ENCODE measurements at places on chromosomes 6 and 20.
A peak's percentile ranks its signal among the peaks of the same experiment; 100 is the strongest.

GRCh38 chr6:35091346-35092083 is 49.6 kb downstream of the TCP11 start:
- no peak for DNase-seq

DNA sequence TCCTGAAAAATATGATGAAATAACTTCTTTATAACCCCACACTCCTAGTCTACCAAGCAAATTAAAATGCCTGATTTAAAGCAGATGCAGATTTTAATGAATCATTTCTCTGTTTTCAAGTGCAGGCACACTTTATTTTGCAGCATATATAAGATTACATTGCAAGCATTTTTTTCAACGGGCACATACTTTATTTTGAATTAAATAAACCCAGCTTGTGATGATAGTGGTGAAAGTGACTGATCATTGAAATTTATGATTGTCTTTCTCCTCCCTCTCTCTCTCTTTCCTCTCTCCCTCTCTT is 12.2 kb upstream of the MOXD1 start:
- no peak for DNase-seq

DNA sequence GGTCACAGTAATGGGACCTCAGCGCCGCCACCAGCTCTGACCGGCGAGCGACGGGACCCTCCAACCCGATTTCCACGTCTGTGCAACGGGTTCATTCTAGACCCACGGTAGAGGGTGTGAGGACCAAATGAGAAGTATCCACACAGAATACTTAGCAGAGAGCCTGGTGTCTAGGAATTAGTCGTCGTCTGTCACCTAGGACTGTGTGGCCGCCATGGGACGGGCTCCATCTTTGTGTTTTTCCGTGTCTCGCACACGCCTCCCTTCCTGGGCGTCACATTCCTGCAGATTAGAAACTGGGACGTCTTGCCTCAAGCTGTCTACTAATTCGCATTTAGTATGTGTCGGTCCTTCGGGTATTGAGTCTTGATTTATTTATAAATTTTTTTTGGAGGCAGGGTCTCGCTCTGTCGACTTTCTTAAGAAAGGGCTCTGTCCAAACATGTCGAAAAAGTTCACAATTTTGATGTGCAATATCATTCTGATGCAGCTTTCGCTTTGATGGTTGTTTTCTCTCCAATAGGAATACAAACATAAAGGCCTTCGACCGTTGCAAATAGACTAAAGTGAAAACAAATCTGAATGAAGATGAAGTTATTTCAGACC is 563 bp downstream of the MGME1 start:
- peak; percentile 58 for DNase-seq

DNA sequence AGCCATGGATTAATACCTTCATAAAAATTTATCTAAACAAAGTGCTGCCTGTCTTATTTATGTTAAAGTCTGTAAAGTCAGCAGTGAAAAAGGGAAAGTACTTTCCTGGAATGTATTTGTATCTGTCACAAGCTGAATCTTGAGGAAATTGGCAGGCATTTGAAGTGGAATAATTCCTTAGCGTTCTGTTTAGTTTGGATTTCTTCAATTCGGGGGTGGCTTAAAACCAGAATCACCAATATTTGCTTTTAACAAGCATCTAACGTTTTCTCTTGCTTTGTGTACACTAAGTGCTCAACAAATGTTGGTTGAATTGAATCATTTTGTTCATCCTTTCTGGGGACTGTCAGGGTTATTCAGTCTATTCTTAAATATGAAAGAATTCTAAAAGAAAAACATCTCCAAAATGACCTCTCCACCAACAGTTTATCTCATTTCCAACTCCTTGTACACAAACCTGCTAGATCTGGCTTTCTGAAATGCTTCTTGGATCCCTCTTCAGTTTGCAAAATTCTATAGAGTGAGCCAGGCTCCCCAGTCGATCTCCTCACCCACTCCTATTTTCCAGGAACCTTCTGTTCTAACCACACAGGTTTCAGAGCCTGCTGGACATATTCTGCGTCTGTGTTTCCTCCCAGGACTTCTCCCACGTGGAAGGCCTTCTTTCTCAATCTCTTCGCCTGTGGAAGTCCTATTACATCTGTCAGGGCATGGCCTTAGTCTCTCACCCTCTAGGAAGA is 2.0 kb upstream of the NPEPL1 start:
- no peak for DNase-seq

- DNase-seq, result no peak
These were observed 1.4 kb downstream of the B3GALT4 start for GRCh38 chr6:33278392-33278741.

DNA sequence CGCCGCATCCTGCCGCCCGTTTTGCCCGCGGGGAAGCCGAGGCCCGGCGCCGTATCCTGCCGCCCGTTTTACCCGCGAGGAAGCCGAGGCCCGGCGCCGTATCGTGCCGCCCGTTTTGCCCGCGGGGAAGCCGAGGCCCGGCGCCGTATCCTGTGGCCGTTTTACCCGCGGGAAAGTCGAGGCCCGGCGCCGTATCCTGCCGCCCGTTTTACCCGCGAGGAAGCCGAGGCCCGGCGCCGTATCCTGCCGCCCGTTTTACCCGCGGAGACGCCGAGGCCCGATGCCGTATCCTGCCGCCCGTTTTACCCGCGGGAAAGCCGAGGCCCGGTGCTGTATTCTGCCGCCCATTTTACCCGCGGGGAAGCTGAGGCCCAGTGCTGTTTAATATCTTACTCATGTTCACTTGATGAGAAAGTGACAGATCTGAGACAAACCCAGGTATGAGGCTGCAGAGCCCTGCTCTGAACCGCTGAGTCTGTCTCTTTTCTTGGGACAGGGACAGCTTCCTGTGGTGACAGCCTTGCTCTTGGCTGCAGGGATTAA is 129.4 kb downstream of the CDH26 start:
- DNase-seq, result no peak

DNA sequence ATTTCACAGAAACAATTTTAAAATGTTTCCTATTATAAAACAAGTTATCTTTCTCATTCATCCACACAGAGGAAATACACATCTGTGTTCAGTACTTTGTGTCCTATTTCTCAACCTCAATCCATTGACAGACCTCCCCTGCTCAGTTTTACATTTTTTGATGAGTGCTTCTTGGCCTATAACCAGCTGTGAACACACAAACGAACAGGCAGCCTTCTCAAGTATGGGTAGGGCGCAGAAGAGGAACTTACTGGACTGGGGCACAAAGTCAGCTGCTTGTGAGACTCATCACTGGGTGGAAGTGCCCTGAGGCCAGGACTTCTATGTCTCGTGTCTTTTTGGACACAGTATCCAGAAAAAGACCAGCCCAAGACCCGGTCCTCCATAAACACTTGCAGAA is 2.8 kb downstream of the RPS6KA2 start:
- no peak for DNase-seq

- DNase-seq, result peak; percentile 58
These were observed 100.7 kb downstream of the ANKRD60 start for GRCh38 chr20:58127701-58128111.

- no peak for DNase-seq
These were observed 217.3 kb downstream of the ARID1B start for GRCh38 chr6:156994215-156995076.

- peak; percentile 52 for DNase-seq
These were observed 9.8 kb upstream of the HECA start for GRCh38 chr6:139124887-139125672.

- no peak for DNase-seq
These were observed 89.3 kb downstream of the HTR1B start for GRCh38 chr6:77373955-77374354.

DNA sequence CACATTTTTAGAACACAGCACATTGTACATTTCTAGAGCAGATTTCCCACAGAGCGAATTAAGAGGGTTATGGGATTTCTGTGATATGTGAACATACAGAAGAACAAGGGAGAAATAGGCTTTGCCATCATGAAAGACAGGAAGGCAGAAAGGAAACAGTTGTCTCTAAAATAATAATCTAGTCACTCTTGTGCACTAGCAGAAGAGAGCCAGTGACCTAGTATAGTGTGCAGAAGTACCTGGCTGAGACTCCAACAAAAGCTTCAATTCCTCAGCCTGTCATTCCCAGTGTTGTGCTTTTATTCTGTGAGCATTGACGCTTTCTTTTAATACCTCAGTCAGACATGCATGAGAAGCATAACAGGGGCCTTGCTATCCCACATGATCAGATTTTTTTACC is 17.8 kb upstream of the DCBLD1 start:
- no peak for DNase-seq

GRCh38 chr6:68695403-68695802 is 60.3 kb downstream of the ADGRB3 start:
- DNase-seq, result no peak
